ENCODE measurements at places on chromosomes 1 and 21. TPM values are rescaled to one million over a fixed set of nuclear protein-coding genes. Genes with fewer than 3 reads are reported as not detected.

- no peak for DNase-seq
These were observed 2.8 kb upstream of the PHLDA3 start for GRCh38 chr1:201471772-201472171.

DNA sequence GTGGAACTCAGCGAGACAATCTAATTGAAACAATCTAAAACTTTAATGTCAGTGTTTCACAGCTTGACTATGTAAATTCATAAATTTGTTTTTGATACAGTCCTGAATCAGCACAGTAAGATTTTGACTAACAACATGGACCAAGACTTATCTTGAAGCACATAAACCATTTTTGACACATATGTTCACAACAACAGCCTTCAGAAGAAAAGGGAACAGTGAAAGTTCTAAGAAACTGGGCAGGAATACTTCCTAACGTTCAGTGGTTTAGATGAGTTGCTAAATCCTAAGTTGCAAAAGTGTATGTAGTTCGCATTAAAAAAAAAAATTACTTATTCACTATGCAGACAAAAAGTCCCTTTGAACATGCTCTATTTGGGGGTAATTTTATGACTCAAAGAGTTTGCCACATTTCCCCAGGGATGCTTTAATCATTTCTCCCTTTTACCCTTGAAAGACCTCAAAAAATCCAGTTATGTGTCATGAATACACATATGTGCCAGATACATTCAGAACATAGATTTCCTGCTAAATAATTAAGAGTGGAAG, 120.2 kb downstream of the MRPL39 start:
- DNase-seq, result no peak

Gene METTL25B
- total RNA-seq, result 14.7 TPM

Gene S1PR1
- 57.9 TPM for total RNA-seq

- no peak for DNase-seq
These were observed 233.6 kb upstream of the PTBP2 start for GRCh38 chr1:96487971-96488370.

Gene CD84
- total RNA-seq, result 2.4 TPM

Data from cardiac septum (tissue), 1 donor.